ENCODE measurements at places on chromosomes 5 and 9. TPM values are rescaled to one million over a fixed set of nuclear protein-coding genes. Genes with fewer than 3 reads are reported as not detected.

Gene PCA3
- polyA plus RNA-seq: not detected

Gene PCAT7
- polyA plus RNA-seq: 0.42 TPM

Gene GZMA
- 2.7 TPM for polyA plus RNA-seq

Gene MYOZ3
- 0.31 TPM for polyA plus RNA-seq

Gene SVEP1
- 4.6 TPM for polyA plus RNA-seq

Gene FAM81B
- polyA plus RNA-seq: 0.15 TPM

GRCh38 chr9:134570151-134570621 is 71.4 kb upstream of the COL5A1 start:
- no peaks in the 10 kb centered on the region for H3K36me3 ChIP-seq
- no peak overlapping the region for H3K27ac ChIP-seq
- H3K4me1 ChIP-seq: no peaks in the 10 kb centered on the region
- no peak for DNase-seq
- no peaks in the 10 kb centered on the region for H3K27me3 ChIP-seq

- H3K4me3 ChIP-seq: no peak overlapping the region
- H3K36me3 ChIP-seq: no peaks in the 10 kb centered on the region
- H3K27me3 ChIP-seq: peaks cover 8% of the 10 kb centered on the region
- no peak overlapping the region for H3K27ac ChIP-seq
Observed at GRCh38 chr5:133687212-133688061, 75.1 kb upstream of the FSTL4 start.

DNA sequence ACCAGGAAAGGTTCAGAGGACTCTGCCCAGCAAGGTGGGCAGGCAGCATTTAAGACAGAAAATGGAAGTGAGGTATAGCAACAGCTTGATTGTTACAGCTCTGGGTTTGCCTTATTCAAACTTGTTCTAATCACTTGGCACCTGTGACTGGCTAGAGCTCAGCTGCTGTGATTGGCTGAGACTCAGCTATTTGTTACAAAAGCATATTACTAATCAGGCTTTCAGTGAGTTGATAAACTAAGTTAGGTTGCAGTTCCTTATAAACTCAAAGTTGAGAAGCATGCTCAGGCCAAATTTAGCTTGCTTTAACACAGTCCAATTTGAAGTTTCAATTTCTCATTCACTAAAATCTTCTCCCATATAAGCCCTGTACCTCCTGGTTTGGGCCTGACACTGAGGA is 56.3 kb downstream of the GDA start:
- H3K27ac ChIP-seq: no peak overlapping the region
- peaks cover 14% of the 10 kb centered on the region for H3K36me3 ChIP-seq
- no peaks in the 10 kb centered on the region for H3K4me1 ChIP-seq
- no peak for DNase-seq

DNA sequence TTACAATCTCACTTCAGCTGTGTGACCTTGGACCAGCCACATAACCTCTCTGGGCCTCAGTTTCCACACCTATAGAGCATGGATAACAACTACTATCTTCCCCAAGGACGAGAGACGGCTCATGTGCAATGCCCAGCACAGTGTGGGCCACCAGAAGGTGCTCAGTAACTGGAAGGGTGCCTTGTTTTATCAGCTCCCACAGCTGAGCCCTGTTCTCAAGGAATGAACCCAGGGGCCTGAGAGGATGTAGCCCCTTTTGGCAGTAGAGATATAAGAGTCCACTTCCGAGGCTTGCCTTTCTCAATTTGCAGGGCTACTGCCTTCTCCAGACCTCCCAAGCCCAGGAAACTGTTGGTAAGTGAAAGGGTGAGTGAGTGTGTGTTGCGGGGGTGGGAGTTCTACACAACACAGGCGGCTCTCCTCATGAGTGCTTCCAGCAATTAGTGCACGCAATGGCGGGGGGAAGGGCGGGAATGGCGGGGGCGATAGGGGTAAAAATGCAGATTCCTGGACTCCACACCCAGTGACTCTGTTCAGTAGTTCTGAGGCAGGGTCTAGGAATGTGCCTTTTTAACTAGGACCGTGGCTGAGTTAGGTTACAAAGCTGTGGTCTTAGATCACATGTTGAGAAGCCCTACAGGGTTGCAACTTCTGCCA is 185.1 kb downstream of the FSTL4 start:
- no peaks in the 10 kb centered on the region for H3K4me1 ChIP-seq
- no peak for DNase-seq
- H3K36me3 ChIP-seq: no peaks in the 10 kb centered on the region

DNA sequence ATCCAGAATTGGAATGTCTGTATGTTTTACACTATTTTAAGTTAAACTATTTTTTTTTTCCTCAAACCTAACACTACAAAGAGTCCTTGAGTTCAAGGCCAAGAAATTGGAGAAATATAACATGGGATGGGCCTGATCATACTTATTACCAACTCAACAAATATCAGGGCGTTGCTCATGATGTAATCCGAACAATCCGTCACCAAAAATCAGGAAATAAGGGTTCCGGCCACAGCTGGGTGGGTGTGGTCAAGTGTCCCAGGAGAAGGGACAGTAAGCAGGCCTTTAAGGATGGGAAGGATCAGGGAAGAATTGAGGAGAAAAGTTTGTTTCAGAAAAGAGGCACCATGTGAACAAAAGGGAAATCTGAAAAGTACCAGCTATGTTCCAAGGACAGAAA is 29.8 kb downstream of the MED27 start:
- DNase-seq: no peak
- H3K4me3 ChIP-seq: no peak overlapping the region
- no peak overlapping the region for H3K27ac ChIP-seq
- H3K4me1 ChIP-seq: no peaks in the 10 kb centered on the region

DNA sequence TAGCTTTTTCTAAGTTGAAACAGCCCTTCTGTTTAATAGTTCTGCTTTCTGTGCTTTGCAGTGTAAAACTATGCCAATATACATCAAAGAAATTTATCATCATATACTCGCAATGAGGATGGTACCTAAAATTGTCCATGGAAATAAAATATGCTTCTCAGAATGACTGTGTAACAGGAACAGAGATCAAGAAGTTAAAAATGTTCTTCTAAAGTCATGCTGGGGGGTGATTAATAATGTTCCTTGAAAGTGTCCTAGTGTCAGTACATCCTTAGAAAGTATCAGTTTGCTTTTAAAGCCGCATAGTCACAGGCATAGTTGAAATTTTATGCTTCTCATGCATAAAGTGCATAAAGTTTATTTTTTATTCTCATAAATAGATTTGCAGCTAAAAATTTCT is 4.0 kb upstream of the LRRC70 start:
- H3K4me1 ChIP-seq: no peaks in the 10 kb centered on the region
- H3K4me3 ChIP-seq: no peak overlapping the region
- H3K36me3 ChIP-seq: no peaks in the 10 kb centered on the region

- no peaks in the 10 kb centered on the region for H3K4me1 ChIP-seq
- H3K36me3 ChIP-seq: no peaks in the 10 kb centered on the region
- H3K4me3 ChIP-seq: no peak overlapping the region
- no peaks in the 10 kb centered on the region for H3K27me3 ChIP-seq
Observed at GRCh38 chr5:89816038-89816437, 593.5 kb downstream of the CETN3 start.

DNA sequence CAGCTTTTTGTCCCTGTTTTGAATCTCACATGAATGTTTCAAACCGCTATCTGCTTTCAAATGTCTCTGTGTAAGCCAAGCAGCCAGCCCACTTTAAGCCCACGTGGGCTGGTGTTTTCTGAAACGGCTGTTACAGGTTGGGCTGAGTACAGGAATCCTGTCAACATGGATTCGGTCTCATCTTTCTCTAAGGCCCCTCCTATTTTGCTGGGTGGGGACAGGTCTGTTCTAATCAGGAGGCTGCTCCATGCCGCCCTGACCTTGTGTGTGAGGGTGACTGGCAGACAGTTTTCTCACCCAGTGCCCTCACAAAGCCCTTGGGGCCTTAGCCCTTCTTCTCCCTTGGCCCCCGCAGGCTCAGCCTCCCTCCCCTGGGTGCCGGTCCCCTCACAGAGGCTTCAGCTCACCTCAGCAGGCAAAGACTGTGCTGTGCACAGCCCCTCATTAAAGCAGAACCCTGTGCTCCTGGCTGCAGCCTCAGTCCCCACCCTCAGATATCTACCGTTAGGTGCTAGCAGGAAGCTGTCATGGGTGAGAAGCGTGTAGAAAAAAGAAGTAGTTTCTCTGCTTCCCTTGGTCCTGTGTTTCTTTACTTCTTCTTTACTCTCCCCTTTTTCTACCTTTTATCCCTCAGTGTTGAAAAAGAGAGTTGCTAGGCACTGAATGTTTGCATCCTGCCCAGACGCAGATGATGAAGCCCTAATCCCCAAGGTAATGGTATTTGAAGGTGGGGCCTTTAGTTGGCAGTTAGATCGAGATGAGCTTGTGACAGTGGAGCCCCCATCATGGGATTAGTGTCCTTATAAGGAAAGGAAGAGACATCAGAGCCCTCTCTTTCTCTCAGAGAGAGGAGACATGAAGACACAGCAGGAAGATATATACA is 205.7 kb downstream of the ADAMTS12 start:
- H3K4me1 ChIP-seq: no peaks in the 10 kb centered on the region
- no peak overlapping the region for H3K4me3 ChIP-seq
- DNase-seq: no peak
- H3K27me3 ChIP-seq: no peaks in the 10 kb centered on the region
- no peak overlapping the region for H3K27ac ChIP-seq
- no peaks in the 10 kb centered on the region for H3K36me3 ChIP-seq

- H3K27ac ChIP-seq: no peak within 1 kb of the TSS
- H3K36me3 ChIP-seq: no peaks in the 10 kb centered on the region
- DNase-seq: no peak
- H3K4me1 ChIP-seq: no peaks in the 10 kb centered on the region
- peak within 1 kb of the TSS; percentile 28 for H3K4me3 ChIP-seq
Observed at GRCh38 chr5:6448622-6449464, at the start of gene UBE2QL1. Gene UBE2QL1, plus strand, starts transcription at chr5:6448859. Its CDS starts 35 bp downstream, at chr5:6448894.

- H3K4me3 ChIP-seq: no peak overlapping the region
- H3K27me3 ChIP-seq: no peaks in the 10 kb centered on the region
- H3K27ac ChIP-seq: no peak overlapping the region
- H3K36me3 ChIP-seq: peaks cover 3% of the 10 kb centered on the region
- DNase-seq: peak; percentile 30
Observed at GRCh38 chr5:149887622-149888183, 56.9 kb downstream of the PDE6A start.

DNA sequence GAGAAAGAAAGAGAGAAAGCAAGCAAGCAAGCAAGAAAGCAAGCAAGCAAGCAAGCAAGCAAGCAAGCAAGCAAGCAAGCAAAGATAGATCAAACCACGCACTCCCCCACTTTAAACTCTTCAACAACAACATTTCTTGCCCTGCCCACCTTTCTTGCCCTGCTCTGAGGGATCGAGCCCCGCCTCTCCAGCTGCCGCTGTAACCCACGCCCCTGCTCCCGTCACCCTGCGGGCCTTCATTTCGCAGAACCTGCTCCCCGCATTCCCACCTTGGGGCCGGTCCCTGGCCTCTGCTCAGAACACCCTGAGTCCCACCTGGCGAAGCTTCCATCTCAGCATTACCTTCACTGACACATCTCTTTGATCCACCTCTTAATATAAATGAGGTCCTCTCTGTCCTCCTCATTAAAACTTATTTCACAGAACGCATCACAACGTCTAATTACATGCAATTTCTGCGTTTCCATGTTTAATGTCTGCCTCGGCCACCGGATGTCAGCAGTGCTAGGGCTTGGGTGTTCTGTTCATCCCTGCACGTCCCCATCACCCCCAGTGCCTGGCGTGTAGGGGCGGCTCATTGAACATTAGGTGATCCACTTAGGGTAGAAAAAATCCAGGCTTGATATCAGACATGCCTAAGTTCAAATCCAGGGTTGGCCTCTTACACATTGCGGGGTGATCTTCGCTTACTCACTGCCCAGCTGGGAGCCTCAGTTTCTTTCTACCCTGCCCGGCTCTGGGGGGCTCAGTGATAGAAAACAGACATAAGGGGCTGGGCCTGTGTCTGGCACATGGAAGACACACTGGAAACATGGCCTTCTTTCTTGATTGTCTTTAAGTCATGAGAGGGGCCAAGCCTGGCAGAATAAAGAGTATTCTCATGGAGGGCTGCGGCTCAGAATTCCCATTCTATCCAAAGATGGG is 187.6 kb downstream of the DAB2IP start:
- DNase-seq: no peak
- H3K27me3 ChIP-seq: no peaks in the 10 kb centered on the region
- no peaks in the 10 kb centered on the region for H3K4me1 ChIP-seq
- no peak overlapping the region for H3K27ac ChIP-seq
- H3K4me3 ChIP-seq: no peak overlapping the region
- H3K36me3 ChIP-seq: no peaks in the 10 kb centered on the region

DNA sequence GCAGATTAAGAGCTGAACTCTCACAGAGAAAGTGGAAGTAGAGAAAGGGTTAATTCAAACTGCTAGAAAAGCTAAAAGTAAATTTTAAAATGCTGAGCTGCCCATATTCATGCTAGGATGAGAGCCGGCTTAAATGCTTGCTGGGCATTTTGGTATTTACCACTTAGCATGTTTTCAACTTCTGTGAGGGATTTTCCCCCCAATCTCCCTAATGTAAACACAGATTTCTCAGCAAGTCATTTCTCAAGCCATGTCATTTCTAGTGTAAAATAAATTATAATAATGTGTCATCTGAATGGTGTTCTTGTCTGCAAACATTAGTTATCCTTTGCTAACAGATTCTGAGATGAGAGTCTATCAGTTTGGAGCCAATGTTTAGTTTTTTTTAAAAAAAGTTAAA is 22.3 kb downstream of the RPS23 start:
- no peak overlapping the region for H3K4me3 ChIP-seq
- no peak overlapping the region for H3K27ac ChIP-seq
- no peaks in the 10 kb centered on the region for H3K4me1 ChIP-seq
- H3K27me3 ChIP-seq: no peaks in the 10 kb centered on the region
- H3K36me3 ChIP-seq: peaks cover 2% of the 10 kb centered on the region

DNA sequence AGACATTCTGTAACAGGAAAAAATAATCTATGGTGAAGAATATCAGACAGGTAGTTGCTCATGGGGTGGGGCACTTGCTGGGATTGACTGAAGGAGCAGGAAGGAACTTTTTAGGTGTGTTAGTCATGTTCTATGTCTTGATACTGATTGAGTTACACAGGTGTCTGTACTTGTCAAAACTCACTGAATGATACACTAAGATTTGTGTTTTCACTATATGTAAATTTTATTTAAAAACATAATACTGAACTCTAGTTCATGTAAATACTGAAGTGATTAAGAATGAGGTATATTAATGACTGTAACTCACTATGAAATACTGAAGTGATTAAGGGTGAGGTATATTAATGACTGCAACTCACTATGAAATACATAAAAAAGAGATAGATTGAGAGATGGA is 28.5 kb downstream of the IL6ST start:
- H3K4me1 ChIP-seq: no peaks in the 10 kb centered on the region
- no peaks in the 10 kb centered on the region for H3K36me3 ChIP-seq
- no peak overlapping the region for H3K27ac ChIP-seq
- no peak for DNase-seq

- H3K27ac ChIP-seq: no peak overlapping the region
- no peak for DNase-seq
- H3K27me3 ChIP-seq: no peaks in the 10 kb centered on the region
Observed at GRCh38 chr5:123647066-123647465, 135.1 kb downstream of the CSNK1G3 start.

- DNase-seq: no peak
- H3K4me1 ChIP-seq: no peaks in the 10 kb centered on the region
- no peak overlapping the region for H3K27ac ChIP-seq
- peaks cover 2% of the 10 kb centered on the region for H3K36me3 ChIP-seq
- no peaks in the 10 kb centered on the region for H3K27me3 ChIP-seq
- H3K4me3 ChIP-seq: no peak overlapping the region
Observed at GRCh38 chr5:142894315-142894714, 124.1 kb downstream of the ARHGAP26 start.
